ENCODE measurements at places on chromosomes 4 and X.

GRCh38 chr4:8164194-8164565 lies 5.6 kb upstream of the ABLIM2 start:
- no peak for DNase-seq

DNA sequence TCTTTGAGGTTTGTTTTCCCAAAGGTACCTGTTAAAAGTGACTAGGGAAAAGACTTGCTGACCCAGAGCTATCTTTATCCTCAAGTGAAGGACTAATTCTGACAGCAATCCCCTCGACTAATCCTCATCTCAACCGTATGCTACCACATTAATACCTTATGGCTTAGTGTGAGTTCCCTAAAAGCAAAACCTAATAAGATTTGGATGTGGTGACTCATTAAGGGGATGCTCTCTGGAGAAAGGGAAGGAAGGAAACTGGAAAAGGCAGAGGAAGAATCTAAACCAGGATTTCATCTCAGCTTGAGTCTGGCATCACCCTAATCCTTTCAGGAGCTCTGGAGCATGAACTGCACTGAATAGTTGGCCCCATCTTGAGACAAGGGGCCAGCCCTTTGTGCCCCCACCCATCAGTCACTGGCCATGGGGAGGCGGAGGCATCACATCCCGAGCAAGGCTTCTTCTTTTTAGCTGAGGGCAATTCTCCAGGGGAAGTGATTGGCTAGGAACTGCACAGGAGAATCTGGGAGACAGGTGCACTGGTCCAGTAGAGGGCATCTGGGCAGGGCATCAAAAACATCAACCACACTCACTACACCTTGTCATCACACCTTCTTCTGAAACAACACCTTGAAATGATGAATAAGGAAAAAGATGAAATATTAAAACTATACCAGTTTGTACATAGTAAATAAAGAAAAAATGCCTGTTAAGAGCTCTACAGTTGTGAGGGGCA lies 6.9 kb upstream of the BBS7 start:
- DNase-seq, result no peak

DNA sequence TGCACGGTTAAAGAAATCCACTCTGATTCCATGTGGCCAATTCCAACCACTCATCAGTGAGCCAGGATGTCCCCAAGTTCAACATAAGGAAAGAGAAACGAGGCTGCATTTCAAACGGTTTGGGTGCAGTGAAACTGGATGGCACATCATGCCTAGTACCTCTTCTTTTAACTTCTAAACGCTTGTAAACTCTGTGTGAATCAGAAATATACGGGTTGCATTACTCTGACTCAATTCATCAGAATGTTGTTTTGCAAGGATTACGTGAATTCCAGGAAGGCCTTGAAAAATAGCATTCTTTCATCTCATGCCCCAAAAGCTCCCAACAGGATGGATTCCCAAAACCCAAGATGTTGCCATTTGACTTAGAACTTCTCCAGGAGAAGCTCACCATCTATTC lies 270.4 kb downstream of the LDB2 start:
- DNase-seq, result no peak

- no peak for DNase-seq
Observed at GRCh38 chrX:47608130-47608810, 11.4 kb downstream of the SYN1 start.

DNA sequence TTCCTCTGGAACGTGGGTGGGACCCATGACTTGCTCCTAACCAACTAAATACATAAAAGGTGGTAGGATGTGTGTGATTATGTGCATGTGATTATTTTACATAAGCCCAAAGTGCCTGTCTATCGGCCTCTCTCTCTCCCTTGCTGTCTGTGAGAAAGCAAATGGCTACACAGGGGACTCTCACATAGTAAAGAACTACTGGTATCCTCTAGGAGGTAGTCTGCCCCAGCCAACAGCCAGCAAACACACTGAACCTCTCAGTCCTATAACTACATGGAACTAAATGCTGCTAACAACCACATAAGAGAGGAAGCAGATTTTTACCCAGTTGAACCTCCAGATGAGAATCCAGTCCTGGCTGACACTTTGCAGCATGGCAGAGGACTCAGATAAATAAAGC lies 1249.4 kb downstream of the ADGRL3 start:
- no peak for DNase-seq

DNA sequence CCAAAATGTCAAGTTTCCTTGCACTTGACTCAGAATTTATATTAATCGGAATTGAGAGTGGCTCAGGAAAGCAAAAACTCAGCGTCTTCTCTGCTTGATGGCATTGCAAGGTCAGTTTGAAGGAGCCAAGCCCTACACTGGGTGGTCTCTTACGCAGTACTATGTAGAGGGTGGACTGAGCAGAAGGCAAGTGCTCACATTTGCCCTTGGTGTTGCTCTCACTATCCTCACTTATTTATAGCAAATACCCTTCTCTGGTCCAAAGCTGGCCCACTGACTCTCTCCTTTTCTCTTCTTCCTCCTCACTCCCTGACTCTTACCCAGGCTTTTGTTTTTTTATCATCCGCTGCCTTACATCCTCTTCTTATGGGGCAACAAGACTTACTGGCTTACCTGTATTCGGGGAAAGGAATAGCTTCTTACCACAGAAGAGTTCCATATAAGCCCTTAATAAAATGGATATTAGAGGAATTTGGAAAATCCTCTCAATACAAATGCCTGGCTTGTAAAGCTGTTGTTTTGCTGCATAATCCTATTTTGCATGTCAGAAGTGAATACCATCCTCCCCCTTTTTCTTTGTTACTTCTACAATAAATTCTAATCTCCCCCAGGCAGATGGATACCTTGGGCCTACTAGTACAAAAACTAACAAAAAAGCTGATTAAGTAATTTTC lies 24.8 kb upstream of the GATB start:
- no peak for DNase-seq

- no peak for DNase-seq
Observed at GRCh38 chr4:25310066-25310802, 2.3 kb upstream of the ZCCHC4 start.

DNA sequence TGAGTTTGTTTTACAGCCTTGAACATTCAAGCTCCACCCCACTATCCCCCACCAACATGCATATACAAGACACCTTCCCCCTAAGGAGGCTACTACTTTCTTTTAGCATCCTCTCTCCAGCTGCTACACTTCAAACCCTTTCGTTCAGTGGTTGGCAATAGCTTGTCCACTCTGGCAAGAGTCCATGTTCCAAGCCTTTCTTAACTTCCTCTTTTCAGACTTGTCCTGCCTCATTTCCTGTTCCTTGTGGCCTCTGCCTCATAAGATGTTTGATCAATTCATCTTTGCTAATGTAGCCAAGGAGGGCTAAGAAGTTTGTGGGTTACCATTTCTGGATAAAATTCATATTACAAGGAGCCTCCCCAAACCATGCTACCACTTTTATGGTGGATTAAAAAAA lies 20.8 kb upstream of the ZCCHC12 start:
- DNase-seq, result no peak

DNA sequence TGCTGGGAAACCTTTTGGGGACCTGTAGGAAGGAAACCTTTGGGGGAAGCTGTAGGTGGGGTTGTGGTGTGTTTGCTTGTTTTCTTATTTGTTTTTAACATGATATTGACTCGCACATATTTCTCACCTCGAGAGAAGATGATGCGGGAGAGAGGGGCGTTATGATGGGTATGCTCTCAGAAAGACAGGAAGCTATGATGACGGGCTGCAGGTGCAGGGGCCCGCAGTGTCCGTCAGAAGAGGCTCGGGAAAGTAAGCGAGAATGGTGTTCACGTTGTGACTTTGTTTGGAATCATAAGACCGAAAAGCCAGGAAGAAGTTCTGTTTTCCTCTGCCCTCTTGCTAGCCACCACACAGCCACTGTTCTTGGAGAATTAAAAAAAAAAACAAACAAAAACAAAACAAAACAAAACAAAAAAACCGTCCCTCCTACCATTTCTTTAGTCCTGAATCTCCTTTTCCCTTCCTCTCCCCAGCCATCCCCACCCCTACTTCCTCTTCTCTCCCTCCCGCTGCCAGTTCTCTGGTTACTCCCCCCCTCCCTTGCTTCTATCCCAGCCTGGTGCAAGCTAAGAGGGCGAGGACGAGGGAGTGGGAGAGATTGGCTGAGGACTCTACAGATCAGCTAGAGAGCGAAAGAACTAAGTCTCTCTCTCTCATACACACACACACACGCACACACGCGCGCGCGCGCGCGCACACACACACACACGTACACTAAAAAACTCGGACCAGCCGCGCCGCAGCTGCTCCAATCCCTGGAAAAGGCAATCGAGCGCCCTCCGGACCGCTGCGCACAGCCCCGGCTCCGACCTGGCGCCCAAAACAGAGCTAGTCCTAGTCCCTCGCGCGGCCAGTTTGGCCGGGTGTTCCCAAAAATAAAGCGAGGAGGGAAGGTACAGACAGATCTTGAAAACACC lies at the start of gene BMP3:
Gene BMP3 (plus strand): TSS at position 648 of the 920 bp plus-strand sequence. CDS start 577 bp downstream, outside the sequence.
- DNase-seq, result peak; percentile 40

GRCh38 chrX:2607113-2607512 lies 84.0 kb upstream of the CD99 start:
- DNase-seq, result no peak

DNA sequence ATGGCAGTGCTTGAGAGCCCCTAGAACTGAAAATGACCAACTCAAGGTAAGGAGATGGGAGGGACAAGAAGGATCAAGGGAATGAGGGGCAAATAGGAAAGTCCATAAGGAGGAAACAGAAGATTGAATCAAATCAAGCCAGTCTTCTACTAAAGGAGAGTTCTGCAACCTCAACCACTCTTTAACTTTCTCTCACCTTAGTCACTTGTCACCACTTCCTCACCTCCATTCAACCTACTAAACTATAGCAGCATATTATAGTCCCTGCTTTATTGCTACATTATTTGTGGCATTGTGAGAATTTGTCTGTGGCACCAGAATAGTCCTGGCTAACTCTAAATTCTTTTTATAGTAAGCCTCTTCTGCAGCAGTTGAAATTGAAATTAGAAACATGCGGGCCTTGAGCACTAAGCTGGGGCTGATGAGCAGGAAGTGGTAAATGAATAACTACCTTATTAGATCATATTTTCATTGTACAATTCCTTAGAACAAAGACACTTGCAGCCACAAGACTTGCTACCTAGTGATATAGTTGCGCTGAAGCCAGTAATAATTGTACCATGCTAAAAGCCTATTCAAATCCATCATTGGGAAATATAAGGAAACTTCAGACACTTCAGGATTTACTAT lies 336.9 kb downstream of the ZNF674 start:
- no peak for DNase-seq

DNA sequence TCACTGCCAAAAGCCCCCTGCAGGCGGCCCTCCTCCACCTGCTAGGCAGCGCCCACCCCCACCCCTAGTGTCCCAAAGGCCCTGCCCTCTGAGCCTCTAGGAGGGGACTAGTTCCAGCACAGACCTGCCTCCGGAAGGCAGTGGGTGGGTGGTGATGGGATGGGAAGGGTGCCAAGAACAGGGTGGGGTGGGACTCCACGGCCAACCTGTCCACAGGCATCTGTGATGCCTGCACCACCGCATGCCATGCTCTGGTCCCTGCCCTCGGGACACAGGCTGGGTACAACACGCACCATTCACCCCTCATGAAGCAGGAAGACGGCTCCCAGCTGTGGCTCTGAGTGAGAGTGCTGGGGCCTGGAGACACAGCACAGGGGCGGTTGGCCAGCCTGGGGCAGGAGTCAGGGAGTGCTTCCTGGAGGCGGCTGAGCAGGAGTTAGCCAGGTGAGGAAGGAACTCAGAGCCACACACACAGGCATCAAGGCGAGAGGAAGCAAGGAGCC lies 243.1 kb upstream of the PSAPL1 start:
- no peak for DNase-seq

DNA sequence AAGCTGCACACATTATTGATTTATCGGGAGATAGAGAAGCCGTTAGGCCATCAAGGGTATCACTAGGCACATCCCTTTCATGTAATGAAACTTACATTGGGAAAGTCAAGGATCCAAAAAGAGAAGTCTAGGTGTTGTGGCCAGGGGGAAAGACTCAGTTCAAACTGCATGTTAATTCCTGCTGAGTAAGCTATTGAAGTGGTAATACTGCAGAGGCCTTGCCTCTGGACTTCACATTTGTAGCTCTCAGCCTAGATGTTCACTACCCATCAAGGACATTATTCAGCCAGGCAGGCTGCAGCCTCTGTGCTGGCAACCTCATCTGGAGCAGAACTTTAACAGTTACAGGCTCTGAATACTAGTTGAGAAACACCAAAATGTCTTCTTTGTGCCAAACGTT lies 2094.5 kb upstream of the AGA start:
- no peak for DNase-seq

DNA sequence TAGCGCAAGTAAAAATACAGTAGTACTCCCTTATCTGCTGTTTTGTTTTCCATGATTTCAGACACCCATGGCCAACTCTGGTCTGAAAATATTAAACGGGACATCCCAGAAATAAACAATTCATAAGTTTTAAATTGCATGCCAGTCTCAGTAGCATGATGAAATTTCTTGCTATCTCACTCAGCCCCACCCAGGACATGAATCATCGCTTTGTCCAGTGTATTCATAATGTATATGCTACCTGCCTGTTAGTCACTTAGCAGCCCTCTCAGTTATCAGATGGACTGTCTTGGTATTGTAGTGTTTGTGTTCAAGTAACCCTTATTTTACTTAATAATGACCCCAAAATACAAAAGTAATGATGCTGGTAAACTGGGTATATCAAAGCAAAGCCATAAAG lies 158.2 kb upstream of the DDIT4L start:
- no peak for DNase-seq

DNA sequence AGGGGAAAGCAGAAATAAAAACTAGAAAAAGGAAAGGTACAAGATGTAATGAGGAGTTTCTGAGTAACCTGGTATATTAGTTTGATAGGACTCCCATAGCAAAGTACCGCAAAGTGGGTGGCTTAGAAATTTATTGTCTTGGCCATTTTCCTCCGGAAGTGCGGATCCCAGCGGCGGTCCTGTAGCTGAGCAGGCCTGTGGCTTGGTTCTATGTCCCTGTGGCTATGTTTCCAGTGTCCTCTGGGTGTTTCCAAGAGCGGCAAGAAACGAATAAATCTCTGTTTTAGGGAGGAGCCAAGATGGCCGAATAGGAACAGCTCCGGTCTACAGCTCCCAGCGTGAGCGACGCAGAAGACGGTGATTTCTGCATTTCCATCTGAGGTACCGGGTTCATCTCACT lies 44.0 kb upstream of the LDB2 start:
- DNase-seq, result no peak

DNA sequence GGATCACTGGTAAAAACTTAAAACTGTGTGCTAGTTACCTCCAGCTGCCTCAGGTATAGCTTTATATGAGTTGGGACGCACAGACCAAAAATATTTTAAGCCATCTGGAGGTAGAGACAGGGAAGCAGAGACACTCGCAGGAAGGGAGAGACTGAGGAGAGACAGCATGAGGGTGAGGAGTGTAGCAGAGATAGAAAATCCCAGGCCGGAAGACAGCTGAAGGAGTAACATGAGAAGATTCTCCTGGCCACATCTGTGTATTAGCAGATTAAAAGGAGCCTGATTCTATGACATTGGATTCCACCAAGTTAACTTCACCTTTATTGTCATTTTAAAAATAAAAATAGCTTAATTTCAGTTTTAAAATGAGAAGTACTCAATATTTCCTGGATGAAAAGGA lies 84.3 kb downstream of the PDLIM5 start:
- no peak for DNase-seq

DNA sequence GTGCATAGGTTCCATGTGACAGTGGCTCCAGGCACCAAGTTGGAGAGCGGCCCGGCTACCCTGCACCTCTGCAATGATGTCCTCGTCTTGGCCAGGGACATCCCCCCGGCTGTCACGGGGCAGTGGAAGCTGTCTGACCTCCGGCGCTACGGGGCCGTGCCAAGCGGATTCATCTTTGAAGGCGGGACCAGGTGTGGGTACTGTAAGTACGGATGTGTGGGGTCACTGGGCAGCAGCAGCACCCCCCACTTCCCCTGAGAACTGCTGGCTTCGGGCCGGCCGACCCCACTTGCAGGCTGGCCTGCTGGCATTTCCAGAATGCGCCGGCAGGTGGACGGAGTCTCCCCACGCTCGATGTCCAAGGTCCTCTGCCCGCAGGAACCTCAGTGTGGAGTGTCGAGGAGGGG lies 13.2 kb downstream of the DOK7 start:
- peak; percentile 31 for DNase-seq

Data from Right ventricle myocardium superior (tissue), 1 donor.